ENCODE measurements at places on chromosomes 2 and 18.

DNA sequence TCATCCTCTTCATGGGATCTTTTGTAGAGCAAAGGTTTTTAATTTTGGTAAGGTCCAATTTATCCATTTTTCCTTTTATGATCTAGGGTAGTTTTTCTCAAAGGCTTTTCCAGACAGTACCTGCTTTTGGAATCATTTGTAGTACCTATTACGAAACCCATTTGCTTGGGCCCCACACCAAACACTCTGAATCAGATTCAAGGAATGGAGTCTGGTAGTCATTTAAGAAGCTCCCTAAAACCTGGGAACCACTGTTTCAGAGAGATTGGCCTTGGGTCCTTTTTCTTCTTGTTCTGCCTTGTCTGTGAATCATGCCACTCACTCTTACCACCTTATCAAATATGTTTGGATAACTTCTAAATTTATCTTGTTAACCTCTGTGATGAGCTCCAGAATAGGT lies 40.3 kb downstream of the OSBPL6 start:
- DNase-seq, result no peak

GRCh38 chr18:28167835-28168349 lies 9.0 kb downstream of the CDH2 start:
- no peak for DNase-seq

GRCh38 chr2:20012032-20012281 lies 511 bp downstream of the MATN3 start:
- DNase-seq, result no peak

DNA sequence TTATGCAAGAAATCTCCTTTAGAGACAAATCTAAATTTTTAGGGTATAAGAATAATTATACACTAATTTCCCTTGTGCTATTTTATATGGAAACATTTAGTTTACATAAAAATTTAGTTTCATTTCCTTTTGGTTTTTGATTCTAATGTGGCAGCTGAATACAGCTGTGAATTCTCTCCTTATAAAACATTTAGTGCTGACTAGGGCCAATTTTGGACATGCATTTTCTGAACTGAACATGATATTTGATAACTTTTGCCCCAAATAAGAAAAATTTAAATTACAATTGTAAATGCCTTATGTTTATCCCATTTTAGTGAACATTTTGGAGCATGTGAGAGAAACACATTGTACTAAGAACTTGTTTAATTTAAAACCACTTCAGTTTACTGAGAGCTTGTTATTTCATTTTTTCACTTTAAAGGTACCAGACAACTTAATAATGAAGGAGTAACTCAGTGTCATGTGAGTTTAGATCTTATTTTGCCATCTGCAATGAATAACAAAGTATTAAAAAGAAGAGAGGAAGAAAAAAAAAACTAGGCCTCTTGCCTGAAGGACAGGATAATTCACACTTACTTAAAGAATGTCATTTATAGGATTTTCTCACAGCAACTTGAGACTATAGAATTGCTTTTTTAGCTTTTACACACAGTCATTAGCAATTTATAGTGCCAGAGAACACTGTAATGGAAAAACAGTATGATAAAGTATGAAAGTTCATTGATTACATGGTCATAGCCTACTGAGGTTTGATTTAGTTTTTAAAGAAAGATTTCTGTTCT lies 209.7 kb downstream of the ERBB4 start:
- DNase-seq, result no peak

DNA sequence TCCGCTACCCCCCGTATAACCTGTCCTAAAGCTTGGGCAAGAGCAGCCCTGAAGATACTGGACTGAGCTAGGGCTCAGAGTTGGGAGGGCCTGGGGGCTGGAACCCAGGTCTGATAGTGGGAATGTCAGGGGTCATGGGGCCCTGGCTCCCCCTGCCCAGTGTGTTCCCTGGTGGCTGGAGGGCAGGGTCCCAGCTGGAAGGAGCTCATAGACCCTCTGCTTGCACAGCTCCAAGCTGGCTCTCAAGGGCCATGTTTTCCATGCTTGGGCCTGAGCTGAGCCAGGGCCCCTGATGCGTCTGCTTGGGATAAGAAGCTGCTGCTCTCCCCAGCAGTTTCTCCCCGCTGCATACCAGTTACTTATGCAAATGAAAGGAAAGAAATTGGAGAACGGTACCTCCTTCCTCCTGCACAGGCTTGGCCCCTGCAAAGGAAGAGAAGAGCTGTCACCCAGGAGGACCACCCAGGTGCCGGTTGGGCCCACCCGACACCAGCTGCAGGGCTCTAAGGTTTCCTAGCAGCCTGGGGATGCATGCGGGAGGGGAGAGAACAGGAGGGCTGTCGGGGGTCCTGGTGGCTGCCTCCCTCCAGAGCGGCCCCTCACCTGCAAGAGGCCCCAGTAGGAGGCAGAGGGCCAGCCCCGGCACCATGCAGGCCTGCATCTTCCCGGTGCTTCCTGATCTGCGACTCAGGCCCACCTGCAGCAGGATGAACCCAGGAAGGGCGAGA lies 628 bp downstream of the OTOS start:
- no peak for DNase-seq

DNA sequence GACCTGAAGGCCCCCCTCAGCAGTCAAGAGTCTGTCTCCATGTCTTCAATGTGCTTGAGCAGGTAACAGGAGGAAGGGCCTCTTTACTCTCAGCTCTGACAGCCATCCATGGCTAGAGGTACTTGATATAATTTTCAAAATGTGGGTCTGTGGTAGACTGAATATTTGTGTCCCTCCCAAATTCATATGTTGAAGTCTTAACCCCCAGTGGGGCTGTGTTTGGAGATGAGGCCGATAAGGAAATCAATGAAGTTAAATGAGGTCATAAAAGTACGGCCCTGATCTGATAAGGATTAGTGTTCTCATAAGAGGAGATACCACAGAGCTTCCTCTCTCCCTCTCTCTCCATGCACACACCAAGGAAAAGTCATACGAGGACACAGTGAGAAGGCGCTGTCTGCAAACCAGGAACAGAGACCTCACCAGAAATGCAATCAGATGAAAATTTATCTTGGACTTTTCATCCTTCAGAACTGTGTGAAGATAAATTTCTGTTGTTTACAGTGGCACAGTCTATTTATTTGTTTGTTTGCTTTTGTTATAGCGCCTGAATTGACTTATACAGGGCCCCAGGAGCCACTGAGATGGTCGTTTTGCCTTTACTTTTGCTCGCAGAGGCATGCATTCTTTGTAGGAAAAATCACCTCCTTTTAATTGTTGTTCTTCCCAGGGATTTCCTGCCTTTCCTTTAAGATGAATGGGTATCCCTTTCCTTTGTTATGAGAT lies 274.8 kb upstream of the TRIB2 start:
- DNase-seq, result no peak

GRCh38 chr2:144848423-144848822 lies 328.5 kb upstream of the ZEB2 start:
- DNase-seq, result no peak

- DNase-seq, result no peak
Measured at GRCh38 chr18:23237524-23238151, 102.4 kb downstream of the CABLES1 start.

- no peak for DNase-seq
Measured at GRCh38 chr18:14978962-14979535, 231.1 kb downstream of the ANKRD30B start.

DNA sequence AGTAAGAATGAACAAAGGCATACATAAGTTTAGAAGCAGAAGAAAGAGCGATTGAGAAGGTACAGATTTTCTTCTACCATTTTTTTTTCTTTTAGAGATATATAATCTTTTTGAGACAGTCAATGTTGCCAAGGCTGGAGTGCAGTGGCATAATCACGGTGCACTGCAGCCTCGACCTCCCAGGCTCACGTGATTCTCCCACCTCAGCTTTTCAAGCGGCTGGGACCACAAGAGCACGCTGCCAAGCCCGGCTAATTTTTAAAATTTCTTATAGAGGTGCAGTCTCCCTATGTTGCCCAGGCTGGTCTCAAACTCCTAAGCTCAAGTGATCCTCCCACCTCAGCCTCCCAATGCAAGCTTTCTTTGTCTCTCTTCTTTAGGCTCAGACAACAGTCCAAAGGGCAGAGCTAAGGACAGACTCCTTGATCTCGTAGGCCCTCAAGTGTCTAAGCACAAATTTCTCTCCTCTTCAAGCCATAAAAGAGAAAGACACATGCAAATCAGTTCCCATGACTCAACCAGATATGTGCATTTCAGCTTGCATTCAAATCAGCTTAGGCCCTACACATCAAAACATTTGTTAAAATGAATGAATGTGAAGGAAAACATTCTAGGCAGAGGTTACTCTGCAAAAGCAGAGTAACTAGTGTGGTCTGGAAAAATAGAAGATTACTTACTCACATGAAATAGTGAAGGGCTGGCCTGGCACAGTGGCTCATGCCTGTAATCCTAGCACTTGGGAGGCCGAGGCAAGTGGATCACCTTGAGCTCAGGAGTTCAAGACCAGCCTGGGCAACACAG lies 18.0 kb downstream of the ITSN2 start:
- DNase-seq, result peak; percentile 45

DNA sequence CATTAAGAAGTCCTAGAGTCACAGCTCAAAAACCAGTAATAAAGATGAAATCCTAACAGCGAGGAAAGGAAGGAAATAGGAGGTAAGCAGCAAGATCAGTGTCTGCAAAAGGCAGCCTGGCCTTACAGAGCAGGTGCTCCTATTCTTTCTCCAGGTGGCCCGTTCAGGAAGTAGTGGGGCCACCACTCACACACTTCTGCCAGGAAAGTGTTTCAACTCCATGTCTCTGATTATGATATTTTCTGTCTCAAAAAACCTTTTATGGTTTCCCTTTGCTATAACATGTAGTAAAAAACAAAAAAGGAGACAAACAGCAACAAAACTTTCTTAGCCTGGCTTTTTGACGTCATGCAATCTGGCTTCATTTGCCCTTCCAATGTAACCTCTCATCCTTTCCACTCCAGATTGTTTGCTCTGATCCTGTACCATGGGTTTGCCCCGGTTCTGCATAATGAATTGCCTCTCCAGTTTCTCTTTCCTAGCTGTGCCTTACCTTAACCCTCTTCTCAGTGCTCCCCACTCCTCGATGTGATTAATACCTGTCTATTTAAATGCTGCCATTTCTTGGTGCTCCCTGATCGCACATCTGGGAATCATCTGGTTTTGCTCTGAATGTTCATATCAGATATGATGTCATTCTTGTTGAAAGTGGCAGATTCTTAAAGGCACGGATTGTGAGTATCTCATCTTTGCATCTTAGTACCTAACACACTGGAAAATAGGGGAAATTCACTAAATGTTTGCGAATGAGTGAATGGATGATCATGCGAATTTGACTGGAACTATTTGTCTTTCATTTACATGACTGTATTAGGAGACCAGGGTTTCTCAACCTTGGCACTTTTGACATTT lies 50.6 kb upstream of the PTPRM start:
- no peak for DNase-seq

DNA sequence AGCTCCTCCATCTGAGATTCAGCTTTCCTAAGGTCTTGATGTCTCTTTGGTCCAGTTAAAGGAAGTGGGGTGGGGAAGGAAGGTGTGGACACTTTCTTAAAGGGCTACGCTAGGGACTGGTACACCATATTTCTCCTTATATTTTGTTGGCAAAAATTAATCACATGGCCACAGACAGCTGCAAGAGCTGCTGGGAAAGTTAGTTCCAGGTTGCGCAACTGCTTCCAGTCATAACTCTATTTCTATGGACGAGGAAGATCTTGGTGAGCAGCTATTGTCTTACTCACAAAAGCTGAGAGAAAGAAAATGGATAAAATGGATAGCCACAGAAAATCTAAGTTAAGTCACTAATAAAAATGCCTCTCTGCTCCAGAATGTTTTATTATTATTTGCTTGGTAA lies 60.7 kb upstream of the PPM1B start:
- no peak for DNase-seq

DNA sequence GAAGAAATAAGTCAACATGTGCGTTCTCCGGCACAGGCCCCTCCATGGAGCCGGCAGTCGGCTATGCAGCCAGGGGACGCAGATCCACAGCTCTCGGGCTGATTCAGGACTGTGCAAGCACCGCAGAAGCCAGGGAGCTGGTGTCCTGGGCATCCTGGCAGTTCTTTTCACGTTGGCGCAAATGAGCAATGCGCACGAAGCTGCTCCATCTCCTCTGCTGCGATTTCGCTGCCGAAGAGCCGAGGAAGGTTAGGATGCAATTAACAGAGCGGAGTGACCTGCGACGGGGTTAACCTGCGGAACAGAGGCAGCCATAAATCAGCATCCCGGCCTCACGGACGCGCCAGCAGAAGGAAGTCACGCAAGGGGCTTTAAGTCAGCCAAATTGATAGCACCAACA lies 107.1 kb upstream of the POU3F3 start:
- no peak for DNase-seq

DNA sequence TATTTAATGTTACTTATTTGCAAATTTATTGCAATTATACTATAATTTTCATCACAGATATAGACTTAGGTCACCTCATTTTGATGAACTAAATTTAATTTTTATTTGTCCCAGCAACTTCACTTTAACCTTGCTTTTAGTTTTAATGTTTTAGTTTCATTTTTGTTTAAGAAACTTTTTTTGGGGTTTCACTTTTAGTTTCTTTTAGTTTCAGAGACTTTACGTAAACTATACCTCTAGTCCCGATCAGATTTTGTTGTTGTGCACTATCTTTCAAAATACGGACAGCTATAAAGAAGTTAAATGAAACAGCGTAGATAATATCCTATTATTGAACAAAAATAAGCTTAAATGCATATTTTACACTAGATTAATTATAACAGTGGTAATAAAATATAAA lies 460.5 kb downstream of the ERBB4 start:
- DNase-seq, result no peak

DNA sequence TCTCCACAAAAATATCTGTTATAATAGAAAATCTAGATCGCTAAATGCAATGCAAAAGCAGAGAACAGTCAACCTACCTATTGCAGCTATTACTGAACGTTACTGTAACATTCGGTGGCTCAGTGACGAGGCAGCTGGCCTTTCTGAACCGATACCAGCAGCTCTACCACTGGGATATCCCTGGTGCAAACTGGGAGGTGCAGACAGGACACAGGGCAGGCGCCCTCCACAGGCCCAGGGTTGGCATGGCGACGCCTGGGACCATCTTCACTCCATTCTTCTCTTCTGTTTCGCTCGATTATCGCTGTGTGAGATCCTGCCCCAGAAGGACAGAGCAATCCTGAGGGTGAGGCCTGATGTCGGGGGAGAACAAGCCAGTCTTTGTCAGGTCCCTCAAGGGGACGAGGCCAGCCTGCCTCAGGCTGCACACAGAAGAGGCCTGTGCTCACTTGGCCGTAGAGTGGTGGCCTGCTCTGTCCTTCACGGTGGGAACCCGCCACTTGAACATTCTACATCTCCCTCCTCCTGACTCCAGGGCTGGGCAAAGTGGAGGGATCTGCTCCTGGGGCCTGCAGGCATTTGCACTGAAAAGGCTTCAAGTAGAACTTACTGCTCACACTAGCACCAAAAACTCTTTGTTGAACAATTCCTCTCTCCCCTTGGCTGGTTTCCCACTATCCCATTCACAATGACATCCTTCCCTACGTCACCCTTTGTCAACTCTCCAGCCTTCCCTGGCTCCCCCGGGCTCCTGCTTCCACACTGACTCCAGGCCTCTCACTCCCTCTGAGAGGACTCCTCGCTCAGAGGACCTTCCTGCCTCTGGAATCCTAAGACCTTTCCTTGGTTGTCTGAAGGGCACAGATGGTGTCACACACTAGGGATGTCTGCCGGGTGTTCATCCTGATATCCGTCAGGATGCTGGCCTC lies 49.7 kb downstream of the CYRIA start:
- DNase-seq, result no peak

GRCh38 chr2:18402-19271 lies 27.7 kb downstream of the FAM110C start:
- peak; percentile 23 for DNase-seq
